Fibroblast of lung (primary cell): ENCODE measurements at places on chromosomes 1 and 21. TPM values are rescaled to one million over a fixed set of nuclear protein-coding genes. Genes with fewer than 3 reads are reported as not detected.

Gene OLFM3
- total RNA-seq, result not detected in 2 replicates

Gene OR2C3
- total RNA-seq, result not detected in 2 replicates

Gene CLDN17
- total RNA-seq, result not detected in 2 replicates

Gene ATP13A2
- 7.7 and 10.9 TPM in 2 replicates for total RNA-seq

Gene SYCP1
- not detected in 2 replicates for total RNA-seq

Gene TINAGL1
- 3.0 and 3.3 TPM in 2 replicates for total RNA-seq

Gene LCE1A
- not detected in 2 replicates for total RNA-seq

Gene GPR25
- total RNA-seq, result not detected in 2 replicates

Gene FALEC
- 0.83 and 1.0 TPM in 2 replicates for total RNA-seq

Gene PRR9
- not detected in 2 replicates for total RNA-seq

Gene LINGO4
- total RNA-seq, result not detected in 2 replicates

Gene RHD
- not detected in 2 replicates for total RNA-seq

Gene UBL4B
- total RNA-seq, result under 0.01 TPM in 1 of 2 replicates, not detected in the other

Gene GJA9
- under 0.01 TPM in 1 of 2 replicates, not detected in the other for total RNA-seq

Gene CLDN8
- total RNA-seq, result not detected in 2 replicates

Gene PLA2G2D
- total RNA-seq, result not detected in 2 replicates

Gene OLIG2
- not detected in 2 replicates for total RNA-seq

Gene SPATA21
- total RNA-seq, result not detected in 2 replicates

Gene PTGS2
- total RNA-seq, result 1.3 and 3.3 TPM in 2 replicates

Gene NMNAT2
- under 0.01 TPM in 2 replicates for total RNA-seq

Gene REN
- 0.17 TPM in 1 of 2 replicates, not detected in the other for total RNA-seq

Gene MEF2D
- 4.6 and 9.9 TPM in 2 replicates for total RNA-seq

Gene TAL1
- under 0.01 TPM in 1 of 2 replicates, not detected in the other for total RNA-seq

Gene ALX3
- total RNA-seq, result not detected in 2 replicates

Gene MATN1
- 0.26 TPM in 1 of 2 replicates, not detected in the other for total RNA-seq

Gene AMY1C
- not detected in 2 replicates for total RNA-seq

Gene HCRTR1
- not detected in 2 replicates for total RNA-seq
